GOT3 (cell line): ENCODE measurements at places on chromosomes 7 and 10.

DNA sequence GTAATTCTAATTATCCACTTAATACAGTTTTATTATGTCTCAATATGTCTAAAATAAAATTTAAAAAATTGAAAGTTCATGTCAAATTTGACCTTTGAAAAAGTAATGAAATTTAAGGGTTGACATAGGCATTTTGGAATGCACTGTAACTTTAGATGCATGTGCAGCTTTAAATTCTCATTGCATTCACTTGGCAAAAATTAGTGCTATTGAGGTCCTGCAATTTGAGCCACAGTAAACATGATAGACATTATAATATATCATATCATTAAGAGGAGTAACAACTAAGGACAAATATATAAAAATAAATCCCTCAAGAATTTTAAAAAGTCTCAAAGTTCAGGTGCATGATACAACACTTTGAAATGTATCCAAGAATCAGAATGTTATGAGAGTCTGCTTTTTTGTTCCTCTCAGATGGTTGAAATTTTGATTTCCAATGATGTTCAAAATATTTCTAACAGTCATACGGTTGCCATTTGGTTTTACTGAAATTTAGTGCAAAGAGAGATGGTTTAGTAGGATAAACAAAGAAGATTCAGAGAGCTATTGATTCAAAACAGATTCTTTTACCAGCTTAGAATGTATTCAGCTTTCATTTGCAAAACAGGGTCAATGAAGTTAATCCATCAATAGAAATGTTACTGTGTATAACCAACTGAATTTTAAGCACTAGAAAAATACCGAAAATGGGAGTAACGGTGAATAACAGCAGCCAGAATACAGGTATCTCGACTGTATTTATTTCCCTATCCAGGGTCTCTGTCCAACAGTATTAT lies 71.8 kb downstream of the SEMA3A start:
- DNase-seq = no peak

DNA sequence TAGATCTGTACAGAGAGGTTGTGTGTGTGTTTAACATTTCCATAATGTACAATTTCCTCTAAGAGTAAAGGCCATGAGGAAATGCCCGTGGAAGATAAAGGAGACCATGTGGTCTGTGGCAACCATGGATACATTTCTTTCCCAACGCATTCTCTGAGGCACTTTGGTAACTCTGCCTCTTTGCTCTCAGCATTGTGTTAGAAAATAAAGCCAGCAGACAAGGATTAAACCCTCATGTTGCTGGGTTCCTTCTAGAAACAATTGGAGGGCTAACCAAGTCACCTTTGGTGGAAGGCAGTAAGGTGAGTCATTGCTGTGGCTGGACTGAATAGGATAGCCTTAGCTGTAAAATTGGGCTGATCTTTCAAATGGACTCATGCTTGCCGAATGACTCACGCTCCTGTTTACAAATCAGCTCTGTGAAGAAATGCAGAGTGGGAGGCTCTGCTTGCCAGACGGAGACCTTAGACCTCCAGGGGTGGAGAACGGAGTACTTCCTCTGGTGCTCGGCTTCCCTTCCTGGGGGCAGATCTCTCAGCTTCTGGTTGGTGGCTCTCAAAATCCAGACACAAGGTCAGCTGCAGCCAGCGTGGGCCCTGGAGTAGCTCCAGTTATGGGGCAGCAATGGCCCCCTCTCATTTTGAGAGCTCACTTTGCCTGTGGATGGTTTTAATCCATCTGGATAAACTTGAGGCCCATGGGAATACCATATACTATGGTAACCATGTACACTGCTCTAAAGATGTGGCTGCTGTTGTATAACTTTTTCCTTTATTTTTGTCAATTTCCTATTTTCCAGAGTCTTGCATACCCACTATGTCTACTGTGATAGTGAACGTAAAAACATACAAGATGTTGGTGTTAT lies 137.3 kb downstream of the TCF7L2 start:
- peak; percentile 36 for DNase-seq

DNA sequence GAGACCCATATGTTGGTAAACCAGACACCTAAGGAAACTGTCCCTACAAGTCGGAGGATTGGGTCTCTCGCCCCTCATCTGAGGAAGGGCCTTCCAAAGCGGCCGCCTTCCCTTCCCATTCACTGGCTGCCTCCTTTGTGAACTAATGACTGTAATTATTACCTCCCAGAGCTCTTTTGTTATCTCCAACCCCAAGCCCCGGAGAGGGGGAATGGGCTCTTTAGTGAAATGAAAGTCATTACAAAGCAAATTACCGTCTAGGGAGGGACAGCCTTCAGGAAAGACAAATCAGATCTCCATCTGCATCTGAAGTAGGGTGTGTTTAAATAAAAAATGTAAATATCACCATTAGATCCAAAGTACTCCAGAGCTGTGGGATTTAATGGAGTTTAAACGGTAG lies 2.6 kb upstream of the GAD2 start:
- no peak for DNase-seq

- no peak for DNase-seq
Measured at GRCh38 chr7:40583667-40584444, 449.1 kb downstream of the SUGCT start.

DNA sequence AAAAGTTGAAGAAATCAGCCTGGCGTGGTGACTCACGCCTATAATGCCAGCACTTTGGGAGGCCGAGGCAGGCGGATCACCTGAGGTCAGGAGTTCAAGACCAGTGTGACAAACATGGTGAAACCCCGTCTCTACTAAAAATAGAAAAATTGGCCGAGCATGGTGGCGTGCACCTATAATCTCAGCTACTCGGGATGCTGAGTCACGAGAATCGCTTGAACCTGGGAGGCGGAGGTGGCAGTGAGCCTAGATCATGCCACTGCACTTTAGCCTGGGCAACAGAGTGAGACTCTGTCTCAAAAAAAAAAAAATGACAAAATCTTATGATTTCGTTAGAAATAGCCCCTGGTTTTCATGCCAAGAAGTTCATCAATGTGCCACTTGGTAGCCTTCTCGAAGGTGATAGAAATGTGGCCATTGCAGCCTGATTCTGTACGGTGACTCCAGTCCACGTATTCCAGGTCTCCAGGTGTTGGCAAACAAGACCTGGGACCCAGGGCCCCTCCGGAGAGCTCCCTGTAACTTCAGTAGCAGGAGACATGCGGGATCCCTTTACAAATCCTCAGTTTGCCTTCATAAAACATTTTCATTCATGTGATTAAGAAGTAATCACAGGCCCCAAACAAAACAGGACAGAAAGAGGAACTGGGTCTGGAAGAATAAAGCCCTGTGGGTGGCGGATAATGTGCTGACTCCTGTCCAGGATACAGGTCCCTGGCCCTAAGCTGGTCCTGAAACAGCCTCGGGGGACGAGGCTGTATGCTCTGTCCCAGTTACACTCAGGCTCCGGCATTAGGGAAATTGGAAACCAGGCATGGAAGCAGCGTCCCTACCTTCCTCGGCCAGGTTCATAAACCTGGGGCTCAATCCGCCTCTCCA lies 207.3 kb upstream of the SH2B2 start:
- no peak for DNase-seq

DNA sequence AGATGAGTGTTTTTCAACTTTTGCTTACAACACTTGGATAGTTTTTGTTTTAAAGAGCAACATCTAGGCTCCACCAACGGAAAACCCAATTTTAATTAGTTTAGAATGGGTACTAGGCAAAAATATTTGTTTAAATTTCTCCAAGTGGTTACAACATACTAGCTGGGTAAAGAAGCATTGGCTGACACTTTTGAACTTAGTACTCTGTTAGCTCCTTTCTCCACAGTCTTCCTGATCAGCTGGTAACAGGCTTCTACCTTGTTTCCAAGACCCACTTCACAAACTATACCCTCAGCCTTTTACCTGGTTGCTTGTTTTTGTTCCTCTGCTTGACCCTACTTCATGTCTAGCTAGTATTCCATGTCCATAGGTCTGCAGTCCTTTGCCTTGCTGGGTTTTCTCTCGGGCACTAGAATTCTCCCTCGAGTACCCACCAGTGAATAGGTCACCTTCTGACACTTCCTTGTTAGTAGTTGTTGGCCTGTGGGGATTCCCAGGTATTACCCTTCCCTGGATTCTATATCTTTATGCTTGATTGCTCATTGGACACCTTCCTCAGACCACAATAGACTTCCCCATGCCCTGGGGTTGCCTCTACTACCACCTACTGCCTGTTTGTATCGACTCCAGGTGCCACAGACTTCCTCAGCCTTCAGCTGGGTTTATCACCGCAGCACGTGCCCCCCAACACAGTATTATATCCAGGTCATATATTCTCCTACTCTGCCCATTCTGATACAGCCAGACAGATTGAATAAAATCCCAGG lies 42.0 kb downstream of the PRPS1L1 start:
- DNase-seq = no peak

GRCh38 chr7:129591868-129592267 lies 19.7 kb upstream of the NRF1 start:
- no peak for DNase-seq

DNA sequence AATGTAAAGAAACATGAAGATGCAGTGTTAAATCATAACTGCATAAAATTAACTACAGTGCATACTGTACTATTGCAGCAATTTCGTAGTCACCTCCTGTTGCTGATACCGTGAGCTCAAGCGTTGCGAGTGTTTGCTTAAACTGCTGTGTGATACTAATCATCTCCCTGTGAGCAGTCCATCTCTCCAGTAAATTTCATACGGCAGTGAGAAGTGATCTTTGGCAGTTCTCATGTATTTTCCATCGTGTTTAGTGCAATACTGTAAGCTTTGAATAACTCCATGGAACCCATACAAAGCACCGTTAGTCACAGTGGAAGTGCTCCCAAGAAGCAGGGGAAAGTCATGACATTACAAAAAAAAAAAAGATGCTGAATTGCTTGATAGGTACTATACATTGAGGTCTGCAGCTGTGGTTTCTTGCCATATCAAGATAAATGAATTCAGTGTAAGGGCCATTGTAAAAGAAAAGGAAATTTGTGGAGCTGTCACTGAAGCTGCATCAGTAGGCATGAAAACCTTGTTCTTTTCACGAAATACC lies 360.4 kb downstream of the EXOC4 start:
- DNase-seq = no peak

DNA sequence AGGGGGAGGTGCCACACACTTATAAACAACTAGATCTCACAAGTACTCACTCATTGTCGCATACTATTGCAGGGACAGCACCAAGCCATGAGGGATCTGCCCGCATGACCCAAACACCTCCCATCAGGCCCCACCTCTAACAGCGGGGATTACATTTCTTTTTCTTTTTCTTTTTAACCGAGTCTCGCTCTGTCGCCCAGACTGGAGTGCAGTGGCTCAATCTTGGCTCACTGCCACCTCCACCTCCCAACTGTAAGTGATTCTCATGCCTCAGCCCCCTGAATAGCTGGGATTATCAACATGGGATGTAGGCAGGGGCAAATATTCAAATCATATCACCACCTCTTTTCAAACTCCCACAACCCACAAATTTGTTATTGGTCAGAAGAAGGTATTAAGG lies 76.7 kb downstream of the SKAP2 start:
- DNase-seq = no peak

GRCh38 chr7:88795553-88795952 lies at the start of gene TEX47:
TSS of gene TEX47 (minus strand) at chr7:88795737. CDS start at chr7:88794942, 795 bp downstream.
- DNase-seq = no peak

- no peak for DNase-seq
Measured at GRCh38 chr7:16838386-16838785, 33.6 kb upstream of the AGR2 start.

DNA sequence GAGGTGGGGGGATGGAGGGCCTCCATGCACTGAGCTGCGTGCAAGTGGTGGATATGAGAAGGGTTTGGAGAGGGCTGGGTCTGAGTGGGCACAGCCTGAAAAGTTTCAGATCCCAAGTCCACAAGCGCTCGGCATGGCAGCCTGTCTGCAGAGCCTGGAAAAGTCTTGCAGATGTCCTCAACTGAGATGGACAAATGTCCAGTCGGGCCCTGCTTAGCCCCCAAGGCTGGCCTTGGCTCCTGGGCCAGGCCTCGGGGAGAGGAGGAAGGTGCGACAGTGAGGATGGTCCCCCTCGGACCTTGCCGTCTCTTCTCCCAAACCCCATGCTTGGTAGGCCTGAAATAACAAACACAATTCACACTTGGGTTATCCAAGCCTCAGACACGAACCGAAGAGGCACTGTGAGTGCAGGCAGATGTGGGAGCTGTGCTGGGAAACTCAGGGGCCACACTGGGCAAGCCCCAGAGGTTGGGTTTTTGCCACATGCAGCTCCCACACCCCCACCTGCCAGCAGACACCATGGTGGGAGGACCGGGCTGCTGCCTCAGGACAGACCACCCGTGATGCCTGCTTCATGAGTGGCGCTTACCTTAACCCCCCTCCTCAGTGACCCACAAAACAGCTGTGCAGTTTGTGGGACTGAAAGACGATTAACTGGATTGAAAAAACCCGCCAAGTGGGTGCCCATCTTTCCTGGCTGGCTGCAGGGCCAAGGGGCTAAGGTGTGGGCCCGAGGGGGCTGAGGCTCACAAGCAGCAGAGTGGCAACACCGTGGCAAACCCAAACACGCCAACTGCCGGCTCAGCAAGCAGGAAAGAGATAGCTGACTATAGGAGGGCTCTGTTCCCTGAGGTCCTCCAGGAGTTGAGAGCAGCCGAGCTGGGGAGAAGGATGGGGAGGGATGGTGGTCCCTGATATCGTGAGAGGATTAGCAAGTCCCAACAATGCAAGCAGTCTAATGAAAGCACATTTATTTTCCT lies 156.8 kb downstream of the RNF216 start:
- DNase-seq = no peak

DNA sequence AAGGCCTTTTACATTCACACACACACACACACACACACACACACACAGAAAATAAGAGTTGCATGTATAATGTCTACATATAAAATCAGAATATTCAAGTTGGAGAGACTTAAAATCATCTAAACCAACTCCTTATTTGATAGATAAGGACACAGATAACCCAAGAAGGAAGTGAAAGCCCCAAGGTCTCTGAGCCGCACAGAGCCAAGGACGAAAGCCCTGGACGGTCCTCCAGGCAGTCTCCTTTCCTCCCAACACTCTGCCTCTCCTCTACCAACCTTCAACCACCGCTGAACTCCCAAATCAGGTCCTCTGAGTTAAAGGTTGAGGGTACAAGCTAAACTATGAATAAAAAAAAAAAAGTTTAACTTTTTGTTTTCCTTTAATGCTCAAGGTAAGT lies 28.2 kb downstream of the UBE2H start:
- no peak for DNase-seq
